ENCODE measurements at places on chromosomes 7 and 10.

GRCh38 chr7:137592232-137592896 lies 248.8 kb upstream of the PTN start:
- DNase-seq, result peak; percentile 91

DNA sequence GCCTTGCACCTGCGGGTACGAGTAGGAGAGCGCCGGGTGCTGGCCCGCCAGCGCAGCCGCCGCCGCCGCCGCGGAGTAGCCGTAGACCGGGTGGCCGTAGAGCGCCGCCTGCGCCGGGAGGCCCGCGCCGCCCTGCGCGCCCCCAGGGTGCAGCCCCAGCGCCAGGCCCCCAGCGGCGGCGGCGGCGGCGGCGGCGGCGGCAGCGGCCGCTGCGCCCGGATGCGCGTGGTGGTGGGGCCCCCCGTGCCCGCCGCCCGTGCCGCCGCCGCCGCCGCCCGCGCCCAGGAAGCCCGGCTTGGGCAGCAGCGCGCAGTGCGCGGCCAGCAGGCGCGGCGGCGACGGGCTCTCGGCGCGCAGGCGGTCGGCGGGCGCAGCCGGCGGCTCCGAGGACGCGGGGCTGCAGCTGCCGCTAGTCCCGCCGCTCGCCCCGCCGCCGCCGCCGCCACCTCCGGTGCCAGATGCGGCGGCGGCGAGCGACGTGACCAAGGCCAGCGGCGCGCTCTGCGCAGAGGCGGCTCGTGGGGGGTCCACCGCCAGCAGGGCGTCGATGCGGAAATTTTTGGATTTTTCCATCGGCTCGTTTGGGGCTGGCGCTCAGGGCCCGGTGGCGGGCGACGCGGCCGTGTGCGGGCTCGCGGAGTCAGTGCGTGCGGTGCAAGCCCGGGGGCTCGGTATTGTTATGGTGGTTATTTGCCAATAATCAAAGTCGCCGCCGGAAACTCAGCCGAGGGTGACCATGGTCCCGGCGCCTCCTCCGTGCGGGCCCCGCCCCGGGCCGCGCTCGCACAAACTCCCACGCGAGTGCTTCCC lies 480 bp downstream of the MNX1 start:
- no peak for DNase-seq

DNA sequence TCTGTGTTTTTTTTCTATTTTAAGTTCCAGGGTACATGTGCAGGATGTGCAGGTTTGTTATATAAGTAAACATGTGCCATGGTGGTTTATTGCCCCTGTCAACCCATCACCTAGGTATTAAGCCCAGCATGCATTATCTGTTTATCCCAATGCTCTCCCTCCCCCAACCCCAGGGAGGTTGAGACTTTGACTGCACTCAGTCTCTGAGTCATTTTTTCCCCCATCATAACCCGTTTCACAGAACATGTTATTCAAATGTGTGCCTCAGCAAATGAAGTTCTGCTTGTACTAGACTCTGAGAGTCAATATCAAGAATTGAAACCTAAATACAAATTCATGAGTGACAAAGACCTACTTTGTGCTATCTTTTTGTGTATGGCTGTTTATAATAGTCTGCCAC lies 70.0 kb upstream of the CYP26C1 start:
- DNase-seq, result no peak

DNA sequence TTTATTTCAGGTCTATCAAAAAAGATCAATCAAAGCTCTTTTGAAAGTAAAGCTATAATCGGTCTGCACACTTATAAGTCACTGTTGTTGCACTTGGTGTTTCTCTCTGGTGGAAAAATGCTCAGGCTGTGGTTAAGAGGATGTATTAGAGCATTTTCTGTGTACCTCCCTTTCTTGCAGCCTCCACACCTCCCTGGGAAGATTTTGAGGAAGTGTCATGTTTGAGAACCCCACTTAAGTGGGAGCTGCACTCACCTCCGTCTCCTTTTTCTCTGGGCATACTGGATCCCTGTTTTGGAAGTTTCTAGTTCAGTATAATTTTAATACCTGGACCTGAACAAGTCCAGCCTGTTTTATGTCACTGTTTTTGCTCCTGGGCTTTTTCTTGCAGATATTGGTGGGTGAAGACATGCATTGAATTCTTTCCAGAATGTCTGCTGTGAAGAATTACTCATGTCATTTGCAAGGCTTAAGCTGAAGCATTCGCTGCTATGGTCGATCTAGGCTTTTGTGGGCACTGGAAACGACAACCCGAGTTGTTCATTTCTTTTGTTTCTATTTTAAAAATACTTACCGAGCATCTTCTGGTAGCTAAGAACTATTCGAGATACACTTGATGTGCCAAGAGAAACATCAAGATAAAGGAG lies 36.6 kb downstream of the TCF7L2 start:
- peak; percentile 60 for DNase-seq
